ENCODE measurements at places on chromosomes 7 and 10. TPM values are rescaled to one million over a fixed set of nuclear protein-coding genes. Genes with fewer than 3 reads are reported as not detected.

GRCh38 chr10:88642963-88643362, 21.3 kb upstream of the LIPF start:
- no peaks in the 10 kb centered on the region for H3K36me3 ChIP-seq
- H3K4me1 ChIP-seq = no peaks in the 10 kb centered on the region
- H3K27me3 ChIP-seq = no peaks in the 10 kb centered on the region
- no peak overlapping the region for H3K4me3 ChIP-seq

DNA sequence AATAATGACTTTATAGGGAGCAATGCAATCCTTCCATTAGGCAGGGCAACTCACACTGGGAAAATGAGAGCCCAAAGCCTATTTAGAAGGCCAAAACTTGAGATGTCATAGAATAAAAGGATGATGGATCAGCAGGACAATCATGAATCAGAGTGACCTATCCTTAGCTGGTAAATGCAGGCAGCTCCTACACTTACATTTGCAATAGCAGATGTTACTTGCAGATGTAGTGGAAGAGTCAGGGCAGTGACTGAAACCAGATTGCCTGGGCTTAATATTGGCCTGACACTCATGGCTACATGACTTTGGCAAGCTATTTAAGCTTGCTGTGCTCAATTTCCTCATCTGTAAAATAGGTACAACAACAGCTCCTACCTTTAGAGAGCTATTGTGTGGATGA, 98.7 kb downstream of the PRTFDC1 start:
- H3K36me3 ChIP-seq = no peaks in the 10 kb centered on the region
- H3K4me1 ChIP-seq = peaks cover 13% of the 10 kb centered on the region

GRCh38 chr10:102779680-102780526, 36.2 kb downstream of the WBP1L start:
- DNase-seq = no peak
- H3K36me3 ChIP-seq = no peaks in the 10 kb centered on the region
- peaks cover 31% of the 10 kb centered on the region for H3K4me1 ChIP-seq
- no peaks in the 10 kb centered on the region for H3K27me3 ChIP-seq

DNA sequence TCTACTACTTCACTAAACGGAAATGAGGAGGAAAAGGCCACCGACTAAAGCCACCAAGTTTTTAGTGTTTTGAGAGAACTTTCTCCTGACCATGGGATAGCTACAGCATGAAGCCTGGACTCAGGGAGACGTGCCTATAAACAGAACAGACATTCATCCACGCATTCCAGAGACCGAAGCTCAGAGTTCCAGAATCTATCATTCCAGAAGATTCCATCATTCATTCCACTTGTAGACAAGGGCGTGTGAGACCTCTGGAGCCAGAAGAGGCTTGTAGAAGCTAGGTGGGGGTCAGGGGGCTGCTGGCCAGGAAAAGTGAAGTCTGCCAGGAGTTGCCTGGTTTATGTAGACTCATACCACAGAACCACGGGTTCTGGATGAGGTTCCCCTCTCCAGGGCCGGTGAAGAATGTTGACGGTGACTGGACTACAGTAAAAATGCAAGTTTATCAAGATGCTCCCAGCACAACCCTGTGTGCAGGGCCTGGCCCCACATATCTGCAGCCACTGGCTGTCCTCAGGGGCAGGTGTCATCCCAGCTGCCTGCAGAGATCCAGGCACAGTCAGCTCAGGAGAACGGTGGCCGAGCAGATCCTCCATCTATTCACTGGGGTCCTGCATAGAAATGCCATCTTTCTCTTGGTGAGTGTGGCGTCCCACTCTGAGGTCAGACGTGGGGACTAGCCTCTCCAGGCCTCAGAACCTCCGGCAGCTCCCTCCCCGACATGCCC, 215.7 kb downstream of the USP6NL start:
- DNase-seq = no peak
- no peaks in the 10 kb centered on the region for H3K4me1 ChIP-seq
- no peak overlapping the region for H3K4me3 ChIP-seq
- no peak overlapping the region for H3K27ac ChIP-seq
- H3K36me3 ChIP-seq = no peaks in the 10 kb centered on the region

Gene WIPF3
- 12.1 TPM for total RNA-seq

DNA sequence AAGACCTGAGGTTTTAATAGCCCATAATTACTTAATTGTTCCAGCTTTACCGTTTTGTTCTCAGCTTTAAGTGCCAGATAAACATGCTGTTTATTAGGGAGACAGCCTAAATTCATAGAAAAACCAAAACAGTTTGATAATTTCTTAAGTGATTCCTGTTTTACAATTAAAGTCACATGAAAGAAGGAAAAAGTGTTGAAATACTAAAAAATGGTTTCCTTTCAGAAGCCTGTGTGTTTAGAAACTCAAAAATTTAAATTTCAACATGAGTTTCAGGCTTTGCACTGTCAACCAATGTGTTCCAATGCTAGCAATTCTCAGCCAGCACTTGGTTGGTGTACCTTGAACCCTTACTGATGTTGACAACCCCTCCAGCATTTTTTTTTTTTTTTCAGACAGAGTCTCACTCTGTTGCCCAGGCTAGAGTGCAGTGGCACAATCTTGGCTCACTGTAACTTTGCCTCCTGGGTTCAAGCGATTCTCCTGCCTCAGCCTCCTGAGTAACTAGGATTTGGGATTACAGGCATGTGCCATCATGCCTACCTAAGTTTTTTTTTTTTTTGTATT, 135.3 kb downstream of the ICA1 start:
- H3K4me3 ChIP-seq = no peak overlapping the region
- no peak overlapping the region for H3K27ac ChIP-seq
- no peaks in the 10 kb centered on the region for H3K27me3 ChIP-seq
- H3K4me1 ChIP-seq = no peaks in the 10 kb centered on the region
- H3K36me3 ChIP-seq = no peaks in the 10 kb centered on the region

Gene PPP1R17
- total RNA-seq = 2.5 TPM

GRCh38 chr7:22565315-22565811, 65.4 kb upstream of the STEAP1B start:
- no peaks in the 10 kb centered on the region for H3K36me3 ChIP-seq
- peaks cover 23% of the 10 kb centered on the region for H3K4me1 ChIP-seq
- H3K4me3 ChIP-seq = no peak overlapping the region
- no peak overlapping the region for H3K27ac ChIP-seq
- DNase-seq = no peak
- H3K27me3 ChIP-seq = no peaks in the 10 kb centered on the region

Gene SPDYE2
- total RNA-seq = not detected

- no peaks in the 10 kb centered on the region for H3K36me3 ChIP-seq
- DNase-seq = no peak
- H3K27me3 ChIP-seq = no peaks in the 10 kb centered on the region
- no peak overlapping the region for H3K27ac ChIP-seq
- 0 out of 2 replicates have a peak, but pooled peaks cover 2% of the 10 kb centered on the region for H3K4me1 ChIP-seq
Observed at GRCh38 chr7:142612237-142612881, 136.9 kb upstream of the PRSS1 start.

DNA sequence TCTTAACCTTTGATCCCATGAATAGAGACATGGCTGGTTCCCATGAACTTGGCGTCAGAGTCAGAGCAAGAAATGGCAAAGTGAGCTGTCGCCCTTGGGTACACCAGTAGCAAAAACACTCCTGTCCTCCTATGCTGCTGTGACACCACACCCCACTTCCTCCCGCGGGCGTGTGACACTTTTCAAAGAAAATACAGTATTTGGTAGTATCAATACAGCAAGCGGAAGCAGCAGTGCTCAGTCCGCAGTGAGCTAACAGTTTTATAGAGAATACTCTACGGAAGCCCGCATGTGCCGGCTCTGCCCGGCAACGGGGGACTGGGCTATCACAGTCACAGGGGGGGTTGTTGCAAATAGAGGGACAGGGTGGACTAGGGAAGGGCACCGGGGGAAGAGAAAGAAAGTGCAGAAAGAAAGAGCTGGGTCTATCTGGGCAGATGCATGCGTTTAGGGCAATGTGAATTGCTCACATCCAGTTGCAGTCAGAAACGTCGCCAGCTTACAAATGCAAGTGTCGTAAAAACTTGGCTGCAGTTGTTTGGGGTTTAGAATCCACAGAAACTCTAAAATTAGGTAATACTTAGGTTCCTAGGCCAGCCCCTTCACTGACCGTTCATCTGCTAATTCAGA, 49.8 kb downstream of the PRKCQ start:
- H3K36me3 ChIP-seq = no peaks in the 10 kb centered on the region
- H3K4me3 ChIP-seq = no peak overlapping the region
- H3K27me3 ChIP-seq = no peaks in the 10 kb centered on the region
- no peak overlapping the region for H3K27ac ChIP-seq

Gene MKX
- 0.92 TPM for total RNA-seq

Gene PROSER2
- 13.7 TPM for total RNA-seq

Gene OR6B1
- total RNA-seq = not detected

DNA sequence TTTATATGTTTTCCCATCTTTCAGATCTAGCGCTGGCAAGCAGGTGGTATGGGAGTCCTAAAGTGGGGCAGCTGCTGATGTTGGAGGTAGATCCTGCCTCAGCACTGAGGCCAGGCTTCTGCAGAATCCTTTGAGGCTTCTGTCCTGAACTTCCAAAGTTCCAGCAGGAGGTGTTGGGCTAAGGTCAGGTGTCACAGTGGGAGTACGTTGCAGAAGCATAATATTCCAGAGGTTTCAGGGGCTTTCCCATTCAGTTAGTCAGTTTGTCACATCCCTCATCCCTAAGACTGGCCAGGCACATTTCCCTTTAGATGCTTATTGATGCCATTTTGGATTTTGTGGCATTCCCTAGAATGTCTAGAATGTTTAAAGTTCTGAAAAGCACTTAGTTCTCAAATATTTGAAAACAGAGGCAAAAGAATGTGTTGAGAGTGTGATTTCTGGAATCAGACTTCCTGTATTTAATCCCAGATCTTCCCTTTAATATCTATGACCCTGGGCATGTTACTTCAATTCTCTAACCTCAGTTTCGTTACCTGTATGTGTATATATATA, 319.1 kb upstream of the PHYHIPL start:
- DNase-seq = no peak
- H3K27me3 ChIP-seq = no peaks in the 10 kb centered on the region
- H3K36me3 ChIP-seq = no peaks in the 10 kb centered on the region
- peaks cover 5% of the 10 kb centered on the region for H3K4me1 ChIP-seq

Gene RBAK
- 16.1 TPM for total RNA-seq

DNA sequence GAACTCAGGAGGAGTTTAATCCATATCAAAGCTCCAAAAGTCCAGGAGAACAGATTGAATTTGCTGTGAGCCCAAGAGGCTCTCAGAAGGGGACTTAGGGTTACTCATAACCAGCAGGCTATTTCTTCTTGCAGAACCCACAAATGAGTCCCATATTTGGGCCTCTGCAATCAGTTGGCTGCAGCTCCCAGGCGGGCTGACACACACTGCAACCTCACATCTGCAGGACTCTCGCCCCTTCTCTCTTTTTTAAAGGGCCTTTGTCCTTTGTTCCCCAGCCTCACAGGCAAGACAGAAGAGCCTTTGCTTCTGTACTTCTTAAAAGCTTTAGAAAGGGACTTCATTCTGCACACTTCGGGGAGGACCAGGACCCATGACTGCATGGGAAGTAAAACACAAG, 26.7 kb downstream of the CREB3L2 start:
- H3K4me1 ChIP-seq = no peaks in the 10 kb centered on the region
- H3K27ac ChIP-seq = no peak overlapping the region
- H3K36me3 ChIP-seq = no peaks in the 10 kb centered on the region
- H3K4me3 ChIP-seq = no peak overlapping the region
- no peaks in the 10 kb centered on the region for H3K27me3 ChIP-seq

DNA sequence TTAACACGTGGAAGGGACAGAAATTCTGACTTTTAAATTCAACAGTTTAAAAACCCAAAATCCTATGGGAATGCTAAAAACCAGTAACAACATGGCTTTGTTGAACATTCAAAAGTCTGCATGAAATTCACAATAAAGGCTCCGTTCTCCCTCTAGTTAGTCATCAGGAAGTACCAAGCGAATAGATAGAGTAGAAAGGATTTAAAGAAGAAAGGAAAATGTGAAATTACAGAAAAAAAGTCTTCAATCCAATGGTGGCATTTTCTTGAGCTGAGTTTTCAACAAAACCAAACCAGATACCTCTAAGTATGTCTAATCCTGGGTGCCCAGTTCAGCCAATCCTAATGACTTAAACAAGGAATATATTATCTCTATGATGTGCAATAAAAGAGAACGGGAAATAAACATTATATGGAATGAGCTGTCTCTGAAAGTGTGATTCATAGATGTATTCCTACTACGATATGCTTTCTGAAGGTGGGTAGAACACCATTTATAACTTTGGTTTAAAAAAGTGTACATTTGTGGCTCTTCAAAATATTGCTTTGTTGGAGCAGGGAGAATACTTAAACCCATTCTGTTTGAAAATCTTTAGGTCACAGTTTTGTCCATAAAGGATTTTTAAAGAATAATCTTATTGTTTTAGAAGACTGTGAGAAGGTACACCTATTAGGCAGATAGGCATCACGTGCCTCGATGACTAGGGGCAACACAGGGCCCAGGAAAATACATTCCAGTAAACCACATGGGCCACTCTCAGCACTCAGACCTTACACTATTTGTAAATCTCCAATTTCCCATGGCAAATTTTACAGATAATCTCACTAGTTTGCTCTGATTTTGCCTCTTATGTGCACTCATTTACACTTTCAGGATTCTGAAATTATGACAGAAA, 87.7 kb downstream of the CUBN start:
- H3K27ac ChIP-seq = no peak overlapping the region
- H3K4me1 ChIP-seq = no peaks in the 10 kb centered on the region
- no peak overlapping the region for H3K4me3 ChIP-seq
- no peak for DNase-seq

DNA sequence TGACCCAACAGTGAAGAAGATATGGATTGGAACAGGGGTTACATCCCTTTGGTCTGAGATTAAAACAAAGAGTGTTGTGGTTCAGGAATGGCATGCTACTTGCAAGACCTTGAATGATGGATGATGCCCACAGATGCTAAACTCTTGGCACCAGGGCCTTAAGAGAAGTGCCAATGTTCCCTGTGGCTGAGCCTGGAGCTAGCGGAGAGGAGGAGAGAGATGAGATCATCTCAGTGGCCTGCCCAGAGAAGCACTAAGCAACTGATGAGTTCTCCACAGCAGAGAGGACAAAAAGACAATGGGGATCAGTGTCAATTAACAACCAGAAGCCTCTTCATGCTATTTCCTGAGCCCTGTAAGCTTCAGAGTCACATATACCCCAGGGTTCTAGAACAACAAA, 97.8 kb downstream of the ELAPOR2 start:
- H3K4me3 ChIP-seq = no peak overlapping the region
- H3K4me1 ChIP-seq = peaks cover 6% of the 10 kb centered on the region
- H3K36me3 ChIP-seq = no peaks in the 10 kb centered on the region
- DNase-seq = no peak

GRCh38 chr7:18119985-18120384, 92.3 kb upstream of the PRPS1L1 start:
- no peak overlapping the region for H3K4me3 ChIP-seq
- H3K36me3 ChIP-seq = no peaks in the 10 kb centered on the region
- H3K27ac ChIP-seq = no peak overlapping the region
- H3K4me1 ChIP-seq = no peaks in the 10 kb centered on the region
- DNase-seq = no peak
- H3K27me3 ChIP-seq = no peaks in the 10 kb centered on the region

Data from H1 (cell line).